Prostate gland (tissue), 2 donors: ENCODE measurements at places on chromosomes 11 and 22. TPM values are rescaled to one million over a fixed set of nuclear protein-coding genes. Genes with fewer than 3 reads are reported as not detected.
A peak's percentile ranks its signal among the peaks of the same experiment; 100 is the strongest.

DNA sequence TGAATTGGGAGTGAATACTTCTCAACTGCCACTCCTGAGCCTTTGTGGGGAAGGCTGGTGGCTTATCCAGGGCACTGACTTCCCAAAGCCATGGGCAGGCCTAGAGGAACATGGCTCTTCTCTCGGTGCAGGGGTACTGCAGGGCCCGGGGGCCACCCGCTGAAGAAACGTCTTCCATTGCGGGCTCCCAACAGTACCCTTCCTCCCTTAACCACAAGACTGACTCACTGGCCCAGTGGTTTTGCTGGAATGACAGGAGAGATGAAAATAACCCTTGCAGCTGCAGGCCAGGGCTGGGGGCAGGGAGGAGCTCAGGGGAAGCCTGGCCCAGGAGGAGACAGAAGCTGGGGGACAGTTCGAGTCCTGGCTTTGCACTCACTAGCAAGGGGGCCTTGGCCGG is 13.5 kb downstream of the TXN2 start:
- no peak for DNase-seq

Gene SCUBE1
- 23.5 TPM for total RNA-seq

Gene CLMP
- 10.7 TPM for total RNA-seq

- DNase-seq, result no peak
Observed at GRCh38 chr11:7413961-7414915, 71.1 kb upstream of the OLFML1 start.

- DNase-seq, result peak; percentile 41
Observed at GRCh38 chr22:27416511-27417420, 384.8 kb downstream of the MN1 start.

DNA sequence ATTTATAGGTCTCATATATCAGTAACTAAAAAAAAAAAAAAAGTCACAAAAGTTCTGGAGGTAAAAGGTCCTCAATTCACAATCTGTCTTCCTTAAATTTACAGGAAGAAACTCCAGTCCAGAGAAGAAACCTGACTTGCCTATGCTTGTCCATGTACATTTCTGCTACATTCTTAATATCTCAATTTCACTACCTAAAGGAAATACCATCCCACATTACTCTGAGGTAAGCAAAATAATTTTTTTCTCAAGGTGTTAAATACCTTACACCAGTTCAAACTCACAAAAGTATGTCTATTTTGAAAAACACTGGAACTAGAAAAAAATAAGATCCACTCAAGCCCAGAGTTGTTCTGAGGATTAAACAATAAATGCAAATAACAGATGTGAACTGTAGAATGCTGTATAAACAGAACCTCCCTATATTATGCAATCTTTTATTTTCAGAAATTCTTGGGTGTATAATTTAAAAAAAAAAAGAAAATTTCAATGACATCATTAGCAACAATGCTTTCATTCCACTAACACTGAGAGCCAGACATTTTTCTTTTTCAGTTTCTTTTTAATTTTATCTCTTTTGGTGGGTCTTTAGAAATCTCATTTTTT is 49.9 kb upstream of the GDPD4 start:
- no peak for DNase-seq

DNA sequence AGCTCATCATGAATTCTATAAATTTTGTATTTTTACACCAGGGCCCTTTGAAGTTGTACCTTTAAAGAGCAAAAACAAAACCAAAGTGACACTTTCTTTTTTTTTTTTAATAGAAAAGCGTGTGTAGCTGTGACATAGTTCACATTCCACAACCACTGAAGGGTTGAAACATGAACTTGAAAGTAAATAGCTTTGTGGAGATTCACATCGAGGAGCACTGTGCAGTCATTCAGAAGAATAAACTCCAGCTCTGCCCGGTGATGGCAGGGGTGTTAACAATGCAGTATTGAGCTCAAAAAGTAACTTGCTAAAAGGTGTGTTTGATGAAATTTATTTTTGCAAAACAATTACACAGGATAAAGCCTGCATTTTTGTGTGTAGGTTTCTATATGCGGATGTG is 1166.2 kb downstream of the TBC1D22A start:
- no peak for DNase-seq

Gene KCNJ11
- 5.5 TPM for total RNA-seq

GRCh38 chr11:10076458-10077141 is 217.4 kb downstream of the SBF2 start:
- DNase-seq, result peak; percentile 15

GRCh38 chr11:105429096-105429910 is 180.6 kb upstream of the GRIA4 start:
- no peak for DNase-seq

Gene APOC3
- not detected for total RNA-seq

DNA sequence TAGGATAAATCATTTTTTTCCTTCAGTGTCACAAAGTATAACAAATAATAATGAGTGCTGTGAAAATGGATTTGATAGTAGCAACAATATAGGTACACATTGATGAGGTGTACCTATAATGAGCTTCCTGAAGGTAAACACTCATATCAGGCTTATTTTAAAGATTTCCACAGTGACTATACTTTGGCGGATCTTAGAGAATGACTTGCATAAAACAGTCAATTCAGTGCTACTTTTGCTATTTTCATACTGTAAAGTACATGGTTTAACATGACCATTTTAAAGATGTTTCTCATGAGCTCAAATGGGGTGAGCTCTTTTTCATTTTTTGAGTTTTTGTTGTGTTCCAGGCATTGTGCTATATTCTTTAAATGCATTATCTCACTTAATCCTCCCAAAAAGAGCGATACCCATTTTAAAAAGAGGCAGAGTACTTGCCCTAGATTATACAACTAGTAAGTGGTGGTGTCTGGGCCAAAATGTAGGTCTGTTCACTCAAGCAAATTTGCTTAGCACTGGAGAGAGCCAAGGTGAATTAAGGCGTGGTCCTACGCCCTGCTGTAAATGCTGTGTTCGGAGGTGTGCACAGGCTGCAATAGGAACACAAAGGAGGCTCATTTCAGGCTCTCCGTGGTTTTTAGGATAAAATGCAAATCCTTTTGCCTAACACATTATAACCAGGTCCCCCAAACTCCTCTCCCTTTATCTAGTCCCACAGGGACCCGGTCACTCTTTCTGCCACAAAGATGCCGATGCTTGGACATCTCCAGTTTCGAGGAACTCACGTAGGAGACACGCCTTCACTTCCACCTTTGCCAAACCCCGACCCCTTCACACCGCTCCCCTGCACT is 617 bp upstream of the ALKBH3 start:
- no peak for DNase-seq

- no peak for DNase-seq
Observed at GRCh38 chr22:48923165-48923865, 904.4 kb downstream of the BRD1 start.

- DNase-seq, result no peak
Observed at GRCh38 chr22:29912605-29913398, 29.8 kb downstream of the MTMR3 start.

GRCh38 chr11:1877211-1878136 is 14.2 kb downstream of the PRR33 start:
- peak; percentile 33 for DNase-seq

Gene CCDC188
- total RNA-seq, result 1.2 TPM

DNA sequence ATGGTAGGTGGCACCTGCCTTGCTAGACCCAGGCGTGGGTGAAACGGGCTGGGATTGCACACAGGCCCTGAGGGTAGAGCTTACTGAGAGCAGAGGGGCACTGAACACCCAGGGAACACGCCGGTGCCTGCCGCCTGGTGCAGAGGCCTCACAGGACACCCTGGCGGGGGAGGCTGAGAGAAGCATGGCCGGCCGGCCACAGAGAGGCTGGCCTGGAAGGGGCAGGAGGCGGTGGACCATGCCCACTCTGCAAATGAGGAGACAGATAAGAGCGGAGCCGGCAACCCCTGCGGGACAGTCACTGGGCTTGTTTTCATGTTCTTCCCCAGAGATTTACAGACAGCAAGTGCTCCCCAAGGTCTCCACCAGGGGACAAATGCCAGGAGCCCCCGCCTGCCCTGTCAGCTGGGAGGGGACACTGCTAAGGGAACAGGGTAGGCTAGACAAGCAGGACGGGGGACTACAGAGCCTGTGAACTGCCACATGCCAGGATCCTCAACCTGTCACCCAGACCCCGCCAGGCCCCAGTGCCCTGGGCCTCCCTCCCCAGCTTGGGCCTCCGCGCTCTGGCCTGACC is 38.5 kb upstream of the TCF20 start:
- DNase-seq, result no peak

- no peak for DNase-seq
Observed at GRCh38 chr11:2135648-2136201, 3.5 kb downstream of the IGF2 start.

DNA sequence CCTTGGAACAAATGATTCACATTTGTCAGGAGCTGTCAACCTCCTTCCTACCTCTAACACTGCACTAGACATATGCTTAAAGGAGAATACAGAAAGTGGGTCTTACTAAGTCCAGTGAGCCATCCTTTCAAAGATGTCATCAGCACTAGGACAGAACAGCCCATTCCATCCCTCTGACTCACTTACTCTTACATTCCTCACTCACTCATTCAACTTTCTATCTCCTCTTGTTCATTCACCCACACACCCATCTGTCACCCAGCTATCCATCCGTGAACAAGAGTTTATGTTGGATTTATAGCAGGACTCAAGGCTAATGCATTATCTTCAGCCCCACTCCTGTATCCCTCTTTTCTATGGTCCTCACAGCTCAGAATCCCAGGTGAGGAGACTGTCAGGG is 9.1 kb downstream of the INSC start:
- no peak for DNase-seq

Gene MYEOV
- 1.1 TPM for total RNA-seq

GRCh38 chr11:99814021-99814420 is 793.3 kb downstream of the CNTN5 start:
- DNase-seq, result no peak

- DNase-seq, result no peak
Observed at GRCh38 chr11:83174008-83174407, 17.1 kb downstream of the PCF11 start.

DNA sequence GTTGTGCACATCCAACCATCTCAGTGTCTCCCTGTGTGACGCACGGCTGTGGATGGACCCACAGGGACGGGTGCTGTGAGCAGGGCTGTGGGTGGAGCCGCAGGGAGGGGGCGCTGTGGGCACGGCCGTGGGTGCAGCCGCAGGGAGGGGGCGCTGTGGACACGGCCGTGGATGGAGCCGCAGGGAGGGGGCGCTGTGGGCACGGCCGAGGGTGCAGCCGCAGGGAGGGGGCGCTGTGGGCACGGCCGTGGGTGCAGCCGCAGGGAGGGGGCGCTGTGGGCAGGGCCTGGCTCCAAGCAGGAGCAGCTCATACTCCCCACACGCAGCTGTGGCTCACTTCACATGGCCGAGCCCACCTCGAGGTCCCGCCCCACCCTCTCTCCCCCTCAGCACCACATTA is 6.0 kb upstream of the MAPK11 start:
- DNase-seq, result peak; percentile 57

DNA sequence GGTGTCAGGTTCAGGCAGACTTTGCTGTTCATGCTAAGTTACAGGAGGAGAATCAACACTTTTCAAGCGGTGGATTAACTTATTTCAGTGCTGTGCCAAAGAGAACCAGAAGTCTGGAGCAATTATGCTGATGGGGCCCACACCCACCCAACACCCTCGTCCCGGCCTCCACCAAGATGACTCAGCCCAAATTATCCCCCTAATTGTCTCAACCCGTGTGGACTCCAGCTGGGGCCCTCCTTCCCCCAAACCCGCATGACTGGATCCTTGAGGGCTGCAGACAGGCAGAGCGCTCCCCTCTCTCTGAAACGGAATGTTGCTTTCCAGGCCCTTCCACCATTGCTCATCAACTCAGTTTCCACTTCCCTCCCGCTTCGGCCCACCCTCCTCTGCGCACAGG is 34.6 kb upstream of the MN1 start:
- no peak for DNase-seq

- DNase-seq, result peak; percentile 38
Observed at GRCh38 chr11:126403022-126403581, 47.6 kb downstream of the ST3GAL4 start.

Gene C11orf16
- not detected for total RNA-seq

DNA sequence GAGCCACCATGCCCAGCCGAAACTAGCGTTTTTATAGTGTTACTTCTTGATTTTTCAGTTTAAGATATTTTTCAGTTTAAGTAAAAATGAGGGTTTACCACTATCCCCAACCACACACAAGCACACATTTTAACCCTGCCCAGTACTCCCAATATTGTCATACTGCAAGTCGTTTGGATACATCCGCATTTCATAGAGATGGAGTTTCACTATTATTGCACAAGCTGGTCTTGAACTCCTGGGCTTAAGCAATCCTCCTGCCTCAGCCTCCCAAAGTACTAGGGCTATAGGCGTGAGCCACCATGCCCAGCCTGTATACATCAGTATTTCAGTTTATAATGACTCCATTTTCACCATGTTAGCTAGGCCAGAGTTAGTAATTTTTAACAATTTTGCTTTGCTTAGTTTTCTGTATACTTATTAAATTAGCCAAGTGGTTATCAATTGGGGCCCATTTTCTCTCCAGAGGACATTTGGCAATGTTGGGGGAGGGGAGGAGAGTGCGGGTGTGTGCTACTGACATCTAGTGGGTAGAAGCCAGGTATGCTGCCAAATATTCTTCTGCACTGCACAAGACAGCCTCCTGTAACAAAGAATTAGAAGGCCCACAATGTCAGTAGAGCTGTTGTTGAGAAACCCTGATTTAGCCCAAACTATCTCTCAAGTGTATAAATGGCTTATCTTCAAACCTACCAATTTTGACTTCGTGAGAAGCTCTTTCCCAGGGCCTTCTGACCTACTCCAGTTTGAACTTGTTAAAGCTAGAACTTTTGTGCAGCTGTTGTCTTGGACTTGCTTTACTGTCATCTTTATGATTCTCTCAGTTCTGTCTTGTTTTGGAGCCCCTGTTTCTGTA is 7.3 kb downstream of the USP47 start:
- DNase-seq, result peak; percentile 47

- DNase-seq, result no peak
Observed at GRCh38 chr22:19641254-19641982, 72.9 kb upstream of the SEPTIN5 start.

GRCh38 chr11:67636962-67637361 is 2.6 kb downstream of the TBX10 start:
- no peak for DNase-seq

DNA sequence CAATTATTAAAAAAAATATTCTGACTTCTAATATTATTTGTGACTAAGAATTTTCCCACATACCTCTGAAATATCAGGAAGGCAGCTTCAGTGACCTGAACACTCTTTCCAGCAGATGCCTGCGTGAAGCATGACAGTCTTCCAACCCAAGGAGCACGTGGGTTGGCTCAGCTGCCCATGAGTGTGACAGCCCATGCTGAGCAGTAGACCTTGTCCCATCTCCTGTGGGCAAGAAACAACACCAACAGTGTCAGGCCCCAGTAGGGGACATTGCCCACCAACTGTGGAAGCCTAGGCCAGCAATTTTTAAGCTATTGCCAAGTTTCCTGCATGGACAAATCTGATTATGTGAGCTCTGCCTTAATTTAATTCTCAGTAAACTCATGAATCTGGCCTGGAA is 66.4 kb upstream of the OLFML1 start:
- no peak for DNase-seq

GRCh38 chr22:27801202-27801615 is 347 bp downstream of the MN1 start:
- no peak for DNase-seq

DNA sequence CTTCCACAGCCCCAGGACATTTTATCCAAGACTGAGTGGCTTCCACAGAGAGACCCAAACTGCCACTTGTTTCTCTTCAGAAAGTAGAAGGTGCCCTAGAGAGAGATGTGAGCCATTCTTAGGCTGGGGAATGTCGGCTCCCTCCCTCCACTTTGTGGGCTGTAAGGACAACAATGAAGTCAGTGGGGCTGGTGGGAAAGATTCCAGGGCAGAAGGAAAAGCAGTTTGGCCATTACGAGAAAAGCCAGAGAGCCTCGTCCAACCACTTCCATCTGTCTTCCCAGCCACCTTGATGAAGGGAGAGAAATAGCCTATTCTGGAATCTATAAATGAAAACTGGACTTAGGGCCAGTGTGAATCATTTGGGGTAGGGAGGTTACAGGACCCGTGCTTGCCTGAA is 382.5 kb downstream of the NXPE2 start:
- DNase-seq, result no peak
